Glomerular endothelial cell (primary cell): ENCODE measurements at places on chromosomes 5 and 9. TPM values are rescaled to one million over a fixed set of nuclear protein-coding genes. Genes with fewer than 3 reads are reported as not detected.

DNA sequence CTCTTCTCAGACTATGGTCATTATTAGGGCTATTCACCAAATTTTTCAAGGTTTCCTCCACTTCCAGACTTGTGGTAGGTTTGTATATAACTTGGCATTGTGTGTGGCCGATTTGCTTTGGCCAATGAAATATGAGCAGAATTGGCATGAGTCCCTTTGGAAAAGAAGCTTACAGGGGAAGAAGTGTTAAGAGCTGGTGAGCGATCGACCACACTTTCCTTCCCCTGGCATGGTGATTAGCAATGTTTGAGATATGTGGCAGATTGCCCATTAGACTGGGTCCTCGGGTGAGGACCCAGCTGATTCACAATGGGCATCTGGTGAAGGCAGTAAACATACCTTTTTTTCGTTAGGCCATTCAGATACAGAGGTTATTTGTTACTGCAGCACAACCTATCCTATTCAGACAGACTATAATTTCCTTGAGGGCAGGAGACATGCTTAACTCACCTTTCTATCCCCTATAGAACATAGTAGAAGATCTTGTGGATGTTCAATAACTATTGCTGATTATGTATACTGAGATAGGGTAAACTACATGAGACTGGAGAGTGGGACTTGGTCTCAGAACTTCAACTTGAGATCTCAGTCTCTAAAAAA lies 62.8 kb upstream of the KLF9 start:
- no peak for DNase-seq

DNA sequence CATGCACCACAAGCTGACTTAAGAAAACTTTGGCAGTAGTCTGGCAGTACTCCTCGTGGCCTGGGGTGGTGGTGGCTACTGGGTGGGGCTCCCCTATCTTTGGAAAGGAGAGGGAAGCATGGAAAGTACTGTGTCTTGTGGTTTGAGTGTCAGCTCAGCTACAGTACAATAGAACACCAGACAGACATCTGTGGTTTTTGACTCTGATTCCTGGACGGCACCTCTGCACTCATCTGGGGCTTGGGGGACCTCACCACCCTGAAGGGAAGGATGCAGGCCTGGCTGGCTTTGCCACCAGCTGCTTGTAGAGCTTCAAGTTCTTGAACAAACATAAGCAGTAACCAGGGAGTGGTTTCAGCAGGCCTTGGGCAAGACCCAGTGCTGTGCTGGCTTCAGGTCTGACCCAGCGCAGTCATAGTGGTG lies 40.6 kb downstream of the TNFSF8 start:
- no peak for DNase-seq

GRCh38 chr5:107472620-107473064 lies 198.1 kb downstream of the EFNA5 start:
- DNase-seq = no peak

DNA sequence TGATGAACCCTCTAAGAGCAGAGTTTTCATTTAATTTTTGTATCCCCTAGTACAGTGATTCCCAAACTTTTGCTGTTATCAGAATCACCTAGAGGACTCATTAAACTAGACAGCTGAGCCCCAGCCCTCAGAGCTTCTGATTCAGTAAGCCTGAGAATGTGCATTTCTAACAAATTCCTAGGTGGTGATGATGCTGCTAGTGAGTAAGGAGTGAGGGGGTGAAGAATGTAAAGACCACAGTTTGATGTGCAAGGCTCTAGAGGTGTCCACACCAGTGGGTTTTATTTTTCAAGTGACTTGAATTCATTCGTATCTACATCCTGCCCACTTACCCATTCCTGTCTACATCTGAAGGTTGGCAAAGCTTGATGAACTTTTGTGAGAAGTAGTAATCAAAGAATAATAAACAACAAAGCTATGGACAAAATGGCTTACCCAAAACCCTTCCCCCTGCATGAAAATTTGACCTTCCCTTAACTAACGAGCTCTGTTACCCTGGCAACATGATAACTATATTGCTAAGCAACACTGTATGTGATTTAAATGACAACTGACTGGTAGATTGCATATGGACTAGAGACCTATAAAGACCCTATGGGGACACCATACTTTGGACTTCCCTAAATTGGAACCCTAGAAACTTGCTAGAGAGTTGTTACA lies 35.2 kb downstream of the DTWD2 start:
- DNase-seq = no peak

GRCh38 chr5:141180313-141180712 lies 1.9 kb upstream of the PCDHB16 start:
- DNase-seq = no peak

DNA sequence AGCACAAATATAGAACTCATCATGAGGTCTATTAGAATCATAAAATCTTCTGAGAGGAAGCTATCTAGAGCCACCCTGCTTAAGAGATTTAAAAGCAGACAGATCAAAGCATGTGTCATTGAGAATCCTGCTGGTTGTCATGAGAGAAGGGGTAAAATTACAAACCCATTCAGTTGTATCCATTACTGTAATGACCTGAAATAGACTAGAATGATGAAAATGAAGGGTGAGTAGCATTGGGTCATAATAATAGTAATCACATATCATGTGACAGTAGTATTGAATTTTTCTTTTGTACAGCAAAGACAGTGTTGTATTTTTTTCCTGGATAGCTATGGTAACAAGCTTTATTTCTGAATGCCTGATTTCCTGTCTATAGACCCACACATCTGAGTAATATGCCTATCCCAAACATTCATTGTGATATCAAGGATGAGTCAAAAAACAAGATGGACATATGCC lies 149.0 kb downstream of the PDE4D start:
- DNase-seq = no peak

- DNase-seq = no peak
Measured at GRCh38 chr5:78064941-78065472, 229.5 kb downstream of the AP3B1 start.

DNA sequence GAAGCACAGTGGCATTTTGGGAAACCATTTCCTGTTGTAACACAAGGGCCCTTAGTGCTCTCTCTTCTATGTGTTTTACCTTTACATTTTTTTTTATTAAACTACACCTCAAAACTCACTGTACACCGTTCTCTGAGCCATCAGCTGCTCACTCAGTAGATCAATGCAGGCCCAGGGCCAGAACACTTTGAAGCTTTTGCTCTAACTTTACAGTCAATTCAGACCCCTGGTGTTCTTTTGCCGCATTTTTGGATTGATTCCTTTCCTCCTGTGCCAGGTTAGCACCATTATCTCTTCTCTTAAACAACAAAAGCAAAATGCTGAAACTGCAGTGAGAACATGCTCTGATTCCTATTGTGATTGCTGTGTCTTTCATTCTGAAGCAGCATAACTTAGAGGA lies 269.8 kb upstream of the RGMB start:
- DNase-seq = no peak

DNA sequence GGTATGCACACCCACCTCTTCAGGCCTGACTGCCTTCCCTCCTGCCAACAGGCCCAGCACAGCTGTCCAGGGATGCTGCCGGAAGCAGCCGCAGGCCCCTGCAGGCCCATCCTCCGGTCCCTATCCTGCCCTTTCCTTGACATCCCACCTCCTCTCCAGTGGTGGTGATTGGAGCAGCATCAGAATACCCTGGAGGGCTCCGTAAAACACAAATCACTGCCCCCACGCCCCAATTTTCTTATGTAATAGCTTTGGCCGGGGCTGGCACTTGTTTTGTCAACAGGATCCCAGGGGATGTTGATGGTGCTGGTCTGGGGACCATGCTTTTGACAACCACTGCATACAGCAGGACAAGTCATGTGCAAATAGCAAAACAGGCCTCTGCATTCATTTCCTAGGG lies 274.5 kb downstream of the GADD45G start:
- DNase-seq = no peak

GRCh38 chr5:93164690-93165089 lies 416.3 kb downstream of the NR2F1-AS1 start:
- no peak for DNase-seq

DNA sequence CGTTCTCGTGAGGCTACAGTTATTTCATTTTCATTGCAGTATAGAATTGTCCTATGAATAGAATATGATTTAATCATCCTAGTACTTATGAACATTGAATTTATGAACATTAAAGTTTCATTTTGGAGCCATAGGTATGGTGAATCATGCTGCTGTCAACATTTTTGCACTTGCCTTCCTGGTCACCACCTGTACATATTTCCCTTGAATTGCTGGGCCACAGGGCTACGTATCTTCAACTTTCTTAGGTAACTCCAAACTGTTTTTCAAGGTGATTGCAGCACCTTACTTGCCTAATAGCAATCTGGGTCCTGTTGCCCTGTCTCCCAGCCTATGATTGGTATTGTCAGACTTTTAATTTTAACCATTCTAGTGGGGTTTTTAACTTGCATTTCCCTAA lies 6.5 kb upstream of the RNF145 start:
- no peak for DNase-seq

- DNase-seq = no peak
Measured at GRCh38 chr5:43312076-43312661, 1.0 kb downstream of the HMGCS1 start.

- no peak for DNase-seq
Measured at GRCh38 chr9:117083559-117083958, 331.3 kb downstream of the ASTN2 start.

GRCh38 chr5:179833709-179834070 lies 13.0 kb downstream of the SQSTM1 start:
- no peak for DNase-seq

DNA sequence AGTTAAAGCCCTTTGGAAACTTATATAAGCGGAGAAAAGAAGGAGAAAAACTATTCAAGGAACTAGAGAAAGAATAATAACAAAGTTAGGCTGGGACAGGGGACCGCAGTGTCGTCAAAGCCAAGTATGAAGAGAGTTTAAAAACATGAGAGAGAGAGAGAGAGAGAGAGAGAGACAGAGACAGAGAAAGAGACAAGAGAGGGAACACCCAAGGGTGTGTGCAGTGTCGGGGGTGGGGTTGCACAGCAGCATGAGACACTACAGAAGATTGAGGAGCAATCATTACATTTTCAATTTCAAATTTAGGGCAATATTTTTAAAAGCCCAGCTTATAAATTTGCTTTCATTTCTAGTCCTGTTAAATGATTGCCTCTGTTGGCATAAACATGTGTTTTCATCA lies 74.3 kb downstream of the NNT start:
- no peak for DNase-seq

GRCh38 chr9:123556464-123557435 lies 200.8 kb downstream of the CRB2 start:
- DNase-seq = no peak

DNA sequence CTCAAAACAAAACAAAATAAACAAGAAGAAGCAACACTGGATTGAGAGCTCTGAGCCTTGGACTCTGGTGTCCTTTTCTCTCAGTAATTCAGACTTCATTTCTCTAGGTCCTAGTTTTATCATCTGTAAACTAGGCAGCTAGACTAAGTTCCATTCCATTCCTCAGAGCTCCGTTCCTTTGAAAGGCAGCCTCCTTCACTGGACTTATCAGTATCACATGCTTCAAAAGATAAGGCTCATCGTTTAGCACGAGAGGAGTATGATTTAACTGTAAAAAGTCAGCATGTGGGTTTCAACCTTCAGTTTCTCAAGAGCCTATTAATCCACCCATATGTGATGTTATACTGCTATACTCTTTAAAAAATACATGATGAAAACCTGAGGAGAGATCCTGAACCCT lies 1.6 kb downstream of the ATP10B start:
- DNase-seq = no peak

DNA sequence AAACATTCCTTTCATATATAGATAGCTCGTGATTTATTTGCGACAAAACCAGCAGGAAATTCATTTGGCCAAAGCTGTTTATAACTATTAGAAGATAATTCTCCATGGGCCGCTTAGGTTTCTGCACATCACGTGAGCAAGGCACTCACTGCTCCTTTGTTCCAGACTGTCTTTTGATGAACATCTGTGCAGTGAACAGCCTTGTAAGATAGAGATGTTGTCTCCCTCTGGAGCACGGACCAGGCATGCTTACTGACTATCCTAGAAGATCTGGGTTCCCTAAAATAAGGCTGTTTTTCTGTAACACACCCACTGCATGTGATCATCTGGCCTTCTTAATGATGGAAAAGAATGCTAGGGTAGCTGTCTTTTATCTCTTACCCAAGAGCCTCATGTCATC lies 30.9 kb downstream of the YIPF5 start:
- DNase-seq = no peak

GRCh38 chr5:180120237-180121101 lies 48.9 kb upstream of the RNF130 start:
- DNase-seq = no peak

GRCh38 chr5:150121448-150122157 lies 34.0 kb downstream of the PDGFRB start:
- no peak for DNase-seq

DNA sequence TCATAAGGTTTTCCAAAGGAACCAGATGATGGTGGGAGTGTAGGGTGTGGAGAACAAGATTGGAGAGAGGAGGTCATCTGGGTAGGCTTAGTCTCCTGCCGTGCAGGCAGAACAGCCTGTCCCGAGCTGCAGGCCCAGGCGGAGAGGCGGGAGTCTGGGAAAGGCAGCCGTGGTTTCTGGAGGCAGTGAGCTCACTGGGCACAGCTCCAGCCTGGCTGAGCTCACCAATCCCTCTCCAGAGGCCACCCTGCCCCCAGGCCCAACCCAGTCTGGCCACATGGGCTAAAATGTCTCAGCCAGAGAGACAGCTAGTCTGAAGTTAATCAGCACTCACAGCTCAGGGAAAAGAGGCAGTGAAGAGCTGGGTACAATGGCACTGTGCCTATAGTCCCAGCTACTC lies 12.3 kb downstream of the P4HA2 start:
- no peak for DNase-seq

- DNase-seq = no peak
Measured at GRCh38 chr5:61824396-61824795, 481.6 kb upstream of the KIF2A start.

- DNase-seq = no peak
Measured at GRCh38 chr5:148748702-148749392, 77.6 kb upstream of the ADRB2 start.

- no peak for DNase-seq
Measured at GRCh38 chr9:96109680-96110351, 192.2 kb downstream of the HSD17B3 start.

DNA sequence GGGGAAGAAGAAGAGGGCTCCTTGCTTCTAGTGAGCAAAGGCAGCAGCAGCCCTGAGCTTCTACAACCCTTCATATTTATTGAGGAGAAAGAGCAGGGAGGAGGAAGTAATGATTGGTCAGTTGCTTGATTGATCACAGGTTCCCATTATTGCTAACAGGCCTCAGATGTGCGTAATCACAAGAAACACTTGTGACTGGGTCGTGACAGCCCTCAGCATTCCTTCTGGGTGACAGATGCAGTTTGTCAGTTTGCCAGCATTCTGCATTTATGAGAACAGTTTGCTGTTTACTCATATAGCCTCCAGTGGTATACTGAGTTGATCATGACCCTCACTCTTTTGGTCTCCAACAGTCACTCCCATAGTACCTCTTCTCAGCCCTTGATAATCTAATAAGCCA lies 111.5 kb upstream of the TNC start:
- no peak for DNase-seq

The TICAM2 gene
- total RNA-seq = 1.8 and 2.0 TPM in 2 replicates

The GARIN3 gene
- not detected in 2 replicates for total RNA-seq

The PAEP gene
- not detected in 2 replicates for total RNA-seq

The SLC6A19 gene
- not detected in 2 replicates for total RNA-seq

The NUTM2F gene
- not detected in 2 replicates for total RNA-seq

The FLT4 gene
- total RNA-seq = 97.3 and 203 TPM in 2 replicates

The SPINK7 gene
- not detected in 2 replicates for total RNA-seq

The ADGRV1 gene
- 0.12 and 0.15 TPM in 2 replicates for total RNA-seq

The FOXI1 gene
- total RNA-seq = not detected in 2 replicates

The SPATA24 gene
- total RNA-seq = 4.8 and 9.5 TPM in 2 replicates

The CARTPT gene
- total RNA-seq = not detected in 2 replicates

The C1QTNF3 gene
- 3.5 and 10.5 TPM in 2 replicates for total RNA-seq

The KLF9 gene
- total RNA-seq = 17.0 and 23.7 TPM in 2 replicates

The BARHL1 gene
- total RNA-seq = not detected in 2 replicates

The ACTBL2 gene
- total RNA-seq = 2.8 and 4.0 TPM in 2 replicates

The CER1 gene
- not detected in 2 replicates for total RNA-seq

The IL5 gene
- total RNA-seq = not detected in 2 replicates

The ARL10 gene
- total RNA-seq = 8.0 and 21.6 TPM in 2 replicates
